ENCODE measurements at places on chromosomes 6 and 20. TPM values are rescaled to one million over a fixed set of nuclear protein-coding genes. Genes with fewer than 3 reads are reported as not detected.

ARFGEF3 gene
- total RNA-seq: 2.2 TPM

DEFB129 gene
- total RNA-seq: not detected

PRICKLE4 gene
- 10.1 TPM for total RNA-seq

RIN2 gene
- total RNA-seq: 86.9 TPM

PSMF1 gene
- total RNA-seq: 52.8 TPM

FAM217A gene
- total RNA-seq: not detected

OR10C1 gene
- not detected for total RNA-seq

C6orf58 gene
- total RNA-seq: not detected
